Stimulated activated CD4-positive, alpha-beta T cell treated with anti-CD3 and anti-CD28 coated beads, Interleukin-1b, Interleukin-23, amount 100 ng/mL, for 24 hours (primary cell): ENCODE measurements at places on chromosomes 7 and 10.

DNA sequence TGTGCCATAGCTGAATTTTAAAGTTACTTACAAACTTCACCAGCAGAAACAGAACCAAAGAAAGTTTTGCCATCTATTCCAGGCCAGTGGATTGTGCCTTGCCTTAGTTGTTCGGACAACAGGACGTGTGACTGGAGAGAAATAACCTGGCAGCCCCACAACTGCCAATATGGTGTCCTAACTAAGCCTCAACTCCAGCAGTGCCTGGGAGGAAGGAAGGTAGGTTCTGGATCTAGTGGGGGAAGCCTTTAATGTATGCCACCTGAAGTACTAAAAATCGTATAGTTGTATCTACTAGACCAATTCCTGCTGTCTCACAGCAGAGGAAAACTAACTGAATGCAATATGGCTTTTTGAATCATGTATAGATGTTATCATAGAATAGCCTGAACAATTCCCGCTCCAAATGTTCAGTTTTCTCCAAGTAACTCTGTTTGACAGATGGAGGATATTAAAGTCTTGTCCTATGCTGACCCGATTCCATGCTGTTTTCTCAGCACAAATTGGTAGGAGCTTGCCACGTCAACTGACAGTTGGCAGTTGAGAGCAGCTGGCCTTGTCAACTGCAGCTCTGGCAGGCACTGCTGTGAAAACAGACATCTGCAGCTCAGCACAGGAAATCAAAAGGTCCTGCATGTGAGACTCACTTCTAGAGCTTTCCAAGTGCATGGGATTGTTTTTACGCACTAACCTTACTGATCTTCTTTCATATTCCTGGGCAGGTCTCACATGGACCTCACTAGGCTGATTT, 84.5 kb upstream of the WNT16 start:
- DNase-seq: no peak

GRCh38 chr7:133344275-133344674, 91.4 kb downstream of the EXOC4 start:
- DNase-seq: no peak

GRCh38 chr7:77855371-77856083, 57.0 kb downstream of the PHTF2 start:
- no peak for DNase-seq

DNA sequence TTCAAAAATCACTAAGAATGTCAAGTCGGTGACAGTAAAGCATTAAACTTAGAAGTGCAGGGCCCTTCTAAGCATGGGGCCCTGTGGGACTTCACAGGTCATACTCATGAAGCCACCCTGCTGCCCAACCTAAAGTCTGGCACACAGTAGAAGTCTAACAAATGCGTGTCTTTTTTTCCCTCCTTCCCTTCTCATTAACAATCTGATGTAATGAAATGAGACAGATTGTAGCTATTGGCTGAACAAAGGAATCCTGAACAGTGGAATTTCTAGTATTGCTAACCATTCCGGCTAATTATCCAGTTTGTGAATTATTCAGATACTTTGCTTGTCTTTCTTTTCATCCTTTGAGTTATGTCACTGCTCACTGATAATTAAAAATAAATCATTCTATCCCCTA, 369.9 kb downstream of the WDR11 start:
- DNase-seq: no peak

DNA sequence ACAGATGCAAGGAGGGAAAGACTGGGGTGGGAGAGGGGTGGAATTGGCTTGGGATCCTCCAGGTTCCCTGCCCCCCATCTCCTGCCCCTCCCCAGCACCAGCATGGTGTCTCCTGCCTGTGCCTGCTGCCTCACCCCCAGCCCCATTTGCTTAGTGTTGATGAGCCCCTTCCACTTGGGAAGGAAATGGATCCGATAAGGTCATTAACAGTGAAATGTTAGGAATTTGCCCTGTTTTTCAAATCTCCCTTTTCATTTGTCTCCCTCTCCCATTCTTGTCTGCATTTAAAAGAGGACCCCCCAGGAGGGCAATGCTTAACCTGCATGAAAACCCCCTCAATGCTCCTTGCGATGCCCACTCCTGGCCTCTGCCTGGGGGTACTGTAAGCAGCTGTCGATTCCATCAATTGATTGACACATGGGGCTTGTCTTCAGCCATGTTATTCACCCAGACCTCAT, 51.5 kb downstream of the HK1 start:
- DNase-seq: no peak

GRCh38 chr7:17558135-17558534, 259.7 kb downstream of the AHR start:
- DNase-seq: no peak

GRCh38 chr7:131654668-131655326, 98.4 kb upstream of the PODXL start:
- DNase-seq: peak; percentile 84
